Kidney (tissue), 22 donors: ENCODE measurements at places on chromosomes 3 and 15. TPM values are rescaled to one million over a fixed set of nuclear protein-coding genes. Genes with fewer than 3 reads are reported as not detected.

KBTBD13 gene
- total RNA-seq = 0.06 TPM

ERICH6 gene
- 0.19 TPM for total RNA-seq

UBAP1L gene
- total RNA-seq = 5.4 TPM

CYP1A2 gene
- not detected for total RNA-seq

DNA sequence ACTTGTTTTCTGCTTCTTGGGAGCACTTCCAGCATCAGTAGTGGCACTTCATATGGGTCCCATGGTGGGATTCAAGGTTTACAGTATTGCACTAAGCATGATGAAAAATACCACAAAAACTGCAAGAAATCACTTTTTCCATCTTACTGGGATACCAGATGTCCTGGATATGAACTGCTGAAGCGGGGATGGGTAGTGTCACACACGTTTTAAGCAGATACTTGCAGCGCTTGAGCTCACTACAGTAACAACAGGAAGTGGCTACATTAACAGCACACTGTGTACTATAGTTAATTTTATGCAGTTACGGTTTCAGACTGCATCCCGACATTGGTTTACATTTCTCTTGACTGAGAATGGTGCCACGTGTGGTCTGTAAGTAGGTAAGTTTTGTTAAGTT, 3.5 kb upstream of the ISG20 start:
- DNase-seq = no peak

- DNase-seq = no peak
Measured at GRCh38 chr15:63076714-63077046, 34.1 kb downstream of the TPM1 start.

GRCh38 chr3:63841704-63842103, 21.9 kb downstream of the THOC7 start:
- DNase-seq = no peak

GRCh38 chr3:19598870-19599269, 335.1 kb downstream of the EFHB start:
- no peak for DNase-seq

DNA sequence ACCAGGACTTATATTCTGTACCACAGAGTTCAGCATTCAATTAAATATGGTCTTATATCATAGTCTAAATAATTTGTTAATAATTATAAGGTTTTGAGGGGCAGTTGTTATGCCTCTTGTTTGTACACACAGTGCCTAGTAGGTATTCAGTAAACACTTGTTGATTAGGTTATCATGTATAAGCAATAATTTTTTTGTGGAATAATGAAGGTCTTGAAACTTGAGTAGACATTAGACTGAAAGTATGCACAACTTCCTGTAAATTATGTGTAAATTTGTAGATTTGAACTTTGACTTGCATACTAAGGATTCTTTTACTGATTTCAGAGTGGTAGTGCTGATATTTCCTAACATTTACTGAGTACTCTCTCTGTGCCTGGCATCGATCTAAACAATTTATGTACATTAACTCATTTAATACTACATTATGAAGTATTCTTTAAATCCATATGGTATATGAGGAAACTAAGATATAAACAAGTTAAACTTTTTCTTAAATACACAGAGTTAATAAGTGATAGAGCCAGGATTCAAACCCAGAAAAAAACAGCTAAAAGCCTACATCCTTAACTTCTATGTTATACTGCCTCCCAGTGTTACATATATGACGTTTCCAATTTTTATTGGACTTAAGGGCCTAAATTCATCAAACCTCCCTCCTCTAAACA, 65.1 kb downstream of the GLCE start:
- no peak for DNase-seq

GRCh38 chr15:73630921-73631362, 2.2 kb downstream of the NPTN start:
- DNase-seq = no peak

- peak; percentile 96 for DNase-seq
Measured at GRCh38 chr3:48609088-48610005, at the start of gene UQCRC1. Gene UQCRC1 (minus strand): TSS chr3:48609646. CDS start chr3:48609620, 26 bp downstream.

DNA sequence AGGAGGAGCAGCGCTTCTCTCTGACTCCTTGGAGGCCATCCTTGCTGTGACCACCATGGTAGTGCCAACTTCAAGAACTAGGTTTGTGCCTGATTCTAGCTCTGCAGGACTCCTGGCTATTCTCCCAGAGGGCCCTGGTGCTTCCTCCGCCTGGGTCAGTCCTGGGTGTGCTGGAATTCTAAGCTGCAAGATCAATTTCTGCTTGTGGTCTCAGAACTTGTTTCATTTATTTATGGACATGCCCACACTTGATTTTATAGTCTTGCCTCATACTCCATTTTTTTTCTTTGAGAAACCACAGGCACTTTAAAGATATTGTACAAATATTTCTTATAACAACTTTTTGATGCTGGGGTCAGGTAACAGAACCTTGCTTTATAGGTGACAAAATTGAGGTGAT, 87.6 kb downstream of the PDCD6IP start:
- no peak for DNase-seq

DNA sequence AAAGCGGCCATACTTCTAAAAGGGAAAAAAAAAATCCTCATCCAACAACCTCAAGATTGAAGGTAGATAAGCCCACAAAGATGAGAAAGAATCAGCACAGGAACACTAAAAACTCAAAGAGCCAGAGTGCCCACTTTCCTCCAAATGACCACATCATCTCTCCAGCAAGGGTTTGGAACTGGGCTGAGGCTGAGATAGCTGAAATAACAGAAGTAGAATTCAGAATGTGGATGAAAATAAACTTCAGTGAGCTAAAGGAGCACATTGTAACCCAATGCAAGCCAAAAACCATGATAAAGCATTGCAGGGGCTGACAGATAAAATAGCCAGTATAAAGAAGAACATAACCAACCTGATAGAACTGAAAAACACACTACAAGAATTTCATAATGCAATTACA, 158.7 kb upstream of the UBE2E2 start:
- DNase-seq = no peak

- no peak for DNase-seq
Measured at GRCh38 chr3:52650439-52650838, 35.3 kb downstream of the PBRM1 start.

DNA sequence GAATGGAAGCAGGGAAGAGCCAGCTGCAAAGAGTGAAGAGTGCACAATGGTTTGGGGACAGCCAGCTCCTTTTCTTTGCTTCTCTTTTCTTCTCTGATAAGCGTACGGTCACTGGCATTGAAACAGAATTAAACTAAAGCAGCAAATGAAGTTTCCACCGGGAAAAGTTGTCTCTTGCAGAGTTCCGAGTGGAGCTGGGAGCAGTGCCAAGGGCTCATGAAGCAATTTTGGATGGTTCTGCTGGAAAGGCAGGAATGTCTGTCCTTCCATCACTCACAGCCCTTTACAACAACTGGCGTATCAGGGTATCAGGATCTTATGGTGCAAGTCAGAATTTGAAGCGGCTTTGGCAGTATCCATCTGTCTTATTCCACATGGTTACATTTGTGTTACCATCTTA, 1042.9 kb downstream of the NTRK3 start:
- DNase-seq = no peak

DNA sequence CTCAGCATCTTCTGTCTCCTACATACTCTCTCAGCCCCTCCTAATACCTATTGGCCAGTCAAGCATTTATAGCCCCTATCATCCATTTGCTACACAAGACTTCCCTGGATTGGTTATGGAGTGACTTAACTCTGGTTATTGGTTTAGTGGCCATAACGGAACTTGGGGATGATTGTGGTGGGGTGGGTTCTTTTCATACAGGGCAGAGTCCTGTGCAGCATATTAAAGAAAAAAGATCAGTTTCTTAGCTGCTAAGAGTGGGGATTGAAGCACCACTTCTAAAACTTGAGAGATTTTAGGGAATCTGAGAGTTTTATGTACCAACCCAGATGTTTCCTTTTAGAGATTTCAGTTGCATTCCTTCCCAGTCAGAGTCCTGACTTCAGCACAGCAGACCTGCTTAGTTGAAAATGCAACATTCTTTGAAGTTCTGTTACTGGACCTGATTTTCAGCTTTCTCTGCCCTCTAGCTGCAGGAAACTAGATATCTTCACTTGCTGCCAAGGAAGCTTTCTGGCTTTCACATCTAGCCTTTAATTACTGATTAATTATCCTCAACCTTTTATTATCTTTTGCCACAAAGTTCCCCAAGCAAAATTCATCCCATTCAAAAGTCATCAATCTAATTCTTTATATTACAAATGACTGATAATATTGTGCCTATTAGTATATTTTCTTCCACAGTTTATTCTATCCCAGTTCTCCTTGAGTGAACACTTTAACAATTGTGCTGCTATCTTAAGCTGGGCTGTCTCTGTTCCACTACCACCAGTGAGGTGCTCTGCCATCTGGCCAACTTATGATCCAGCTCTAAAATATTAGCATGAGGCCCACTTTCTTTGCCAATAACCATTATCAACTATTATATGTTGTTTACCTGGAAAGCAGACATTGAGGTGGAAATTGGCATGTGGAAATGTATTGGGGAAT, 906.0 kb upstream of the ALCAM start:
- no peak for DNase-seq

DNA sequence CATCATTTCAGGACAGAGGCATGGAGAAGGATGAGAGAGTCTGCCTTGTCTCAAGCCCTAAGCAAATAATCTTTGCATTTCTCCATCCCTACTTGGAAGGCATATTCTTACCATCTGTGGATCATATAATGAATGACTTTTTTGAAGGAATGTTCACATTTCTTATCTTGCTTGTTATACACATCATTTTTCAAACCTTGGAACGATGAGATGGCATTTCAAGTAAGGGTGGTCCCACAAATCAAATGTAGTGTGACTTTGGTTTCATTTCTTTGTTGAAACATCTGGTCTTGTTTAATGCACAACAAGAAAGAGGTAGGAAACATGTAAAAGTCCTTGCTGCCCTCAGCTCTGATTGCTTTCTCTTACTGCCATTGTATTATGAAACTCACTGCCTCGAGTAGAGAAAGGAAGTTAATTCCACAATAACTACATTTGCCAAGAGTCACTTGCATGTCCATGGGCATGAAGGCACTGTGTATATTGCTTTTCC, 32.1 kb downstream of the RBMS3 start:
- DNase-seq = no peak
